ENCODE measurements at places on chromosomes 7 and 10. TPM values are rescaled to one million over a fixed set of nuclear protein-coding genes. Genes with fewer than 3 reads are reported as not detected.

The NME8 gene
- not detected for total RNA-seq

The GDF2 gene
- not detected for total RNA-seq

The UFSP1 gene
- total RNA-seq, result 7.0 TPM

The PHKG1 gene
- total RNA-seq, result not detected

The ATOH7 gene
- not detected for total RNA-seq

The WNT2 gene
- not detected for total RNA-seq

The PIP gene
- total RNA-seq, result not detected

The BAG3 gene
- total RNA-seq, result 16.6 TPM

The SLC18A3 gene
- not detected for total RNA-seq

The PSAP gene
- 546 TPM for total RNA-seq

The MKX gene
- total RNA-seq, result 1.1 TPM

Measured in NCI-H460 (cell line).